NCI-H524 (cell line): ENCODE measurements at places on chromosomes 5 and 9.

- no peak for DNase-seq
Observed at GRCh38 chr9:137417161-137418021, 5.6 kb downstream of the EXD3 start.

DNA sequence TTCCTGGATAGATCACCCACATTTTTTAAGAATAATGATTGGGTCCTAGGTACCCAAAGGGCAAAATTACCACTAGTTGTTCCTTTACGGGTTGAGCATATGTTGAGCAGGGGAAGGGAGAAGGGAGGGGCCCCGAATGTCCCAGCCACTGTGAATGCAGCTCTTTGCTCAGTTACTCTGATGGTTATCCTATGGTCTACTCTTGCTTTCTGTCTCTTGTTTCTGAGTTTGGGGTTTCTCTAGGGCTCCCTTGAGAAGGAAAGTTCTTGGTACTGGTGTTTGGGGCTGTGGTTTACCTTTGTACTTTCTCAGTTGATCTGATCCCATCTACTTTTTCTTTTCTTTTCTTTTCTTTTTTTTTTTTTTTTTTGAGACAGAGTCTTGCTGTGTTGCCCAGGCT is 55.6 kb downstream of the ALG2 start:
- DNase-seq = no peak

GRCh38 chr5:141734501-141735229 is 52.6 kb upstream of the ARAP3 start:
- peak; percentile 96 for DNase-seq

DNA sequence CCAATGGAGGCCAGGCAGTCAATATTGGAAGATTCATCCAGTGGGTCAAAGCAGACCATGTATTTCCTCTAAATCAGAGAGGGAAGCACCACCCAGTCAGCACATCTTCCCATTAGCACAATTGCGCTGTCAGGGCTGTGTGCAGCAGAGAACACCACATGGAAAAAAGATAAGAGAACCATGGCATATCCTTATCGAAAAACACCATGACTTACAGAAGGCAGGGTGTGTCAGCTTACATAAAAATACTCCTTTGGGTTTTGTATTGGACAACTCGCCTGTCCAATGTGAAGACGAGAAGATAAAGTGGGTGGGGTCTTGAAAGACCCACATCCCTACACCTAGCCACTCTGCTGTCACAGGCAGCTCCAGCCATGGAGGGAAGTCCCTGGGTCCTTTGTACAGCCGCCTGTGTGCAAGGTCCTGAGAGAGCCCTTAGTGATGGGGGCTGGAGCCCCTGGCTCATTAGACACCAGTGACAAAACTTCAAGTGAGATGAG is 71.9 kb upstream of the SPATA31E1 start:
- DNase-seq = no peak

GRCh38 chr9:127977009-127977883 is 3.5 kb downstream of the EEIG1 start:
- no peak for DNase-seq

DNA sequence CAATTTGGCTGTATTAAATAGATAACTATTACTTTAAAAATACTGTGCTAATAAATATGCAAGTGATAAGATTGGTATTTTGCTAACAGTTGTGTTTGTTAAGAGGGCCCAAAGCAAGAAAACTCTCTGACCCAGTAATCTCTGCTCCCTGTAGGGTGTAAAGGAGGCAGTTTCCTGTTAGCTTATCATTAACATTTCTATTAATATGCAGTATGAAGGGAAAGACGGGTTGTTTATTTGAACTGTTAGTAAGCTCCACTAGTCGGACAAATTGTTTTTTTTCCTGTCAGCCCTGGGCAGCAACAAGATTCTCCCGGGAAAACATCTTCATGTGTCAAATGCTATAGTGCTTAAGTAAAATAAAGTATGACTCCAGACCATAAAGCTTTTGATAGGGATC is 35.6 kb downstream of the ERP44 start:
- DNase-seq = no peak

GRCh38 chr5:102049517-102049916 is 246.6 kb downstream of the SLCO4C1 start:
- DNase-seq = peak; percentile 34

DNA sequence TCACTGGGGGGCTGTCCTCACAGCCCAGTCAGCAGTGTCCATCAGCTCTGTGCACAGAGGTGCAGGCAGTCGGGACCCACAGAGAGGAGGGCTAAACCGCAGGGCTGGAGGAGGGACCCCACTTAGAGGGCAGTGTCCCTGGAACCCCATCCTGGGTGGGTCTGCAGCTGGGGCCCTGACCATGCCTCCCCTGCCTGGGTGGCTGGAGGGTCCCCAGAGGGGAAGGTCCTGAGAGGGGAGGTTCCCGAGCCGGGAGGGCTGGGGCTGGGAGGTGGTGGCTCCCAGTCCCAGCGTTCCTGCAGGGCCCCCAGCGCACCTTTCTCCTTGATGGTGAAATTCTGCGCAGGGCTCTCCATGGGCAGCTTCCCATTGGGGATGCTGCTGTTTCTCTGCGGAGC is 32.7 kb downstream of the EXOC3 start:
- DNase-seq = no peak

DNA sequence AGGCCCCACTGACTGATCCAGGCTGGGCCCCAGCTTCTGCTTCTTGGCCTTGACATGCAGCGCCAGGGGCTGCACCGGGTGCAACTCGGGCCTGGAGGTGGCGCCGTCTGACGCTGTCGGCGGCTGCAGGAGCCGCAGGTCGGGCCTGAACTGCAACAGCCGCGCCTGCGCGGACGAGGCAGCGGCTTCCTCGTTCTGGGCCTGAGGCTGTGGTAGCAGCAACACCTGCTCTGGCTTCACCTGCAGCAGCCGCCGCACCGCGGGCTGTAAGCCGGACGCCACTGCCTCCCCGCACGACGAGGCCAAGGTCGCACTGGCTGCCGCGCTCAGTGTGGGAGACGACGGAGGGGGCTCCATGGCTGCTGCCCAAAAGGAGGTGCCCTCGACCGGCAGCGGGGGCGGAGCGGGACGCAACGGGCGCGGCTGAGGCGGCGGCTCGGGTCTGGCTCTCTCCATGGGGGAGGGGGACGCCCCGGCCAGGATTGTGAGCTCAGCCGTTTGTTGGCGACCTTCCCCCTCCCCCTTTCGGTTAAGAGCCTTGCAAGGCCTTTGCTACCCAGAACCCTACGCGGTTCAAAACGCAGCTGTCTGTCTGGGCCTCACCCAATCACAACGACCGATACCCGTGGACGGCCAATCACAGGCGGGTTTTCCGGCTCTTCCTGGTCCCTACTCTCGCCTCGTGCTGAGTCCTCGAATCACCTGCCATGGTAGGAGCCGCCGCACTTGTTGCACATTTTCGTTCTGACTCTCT is 438 bp downstream of the SOX30 start:
- no peak for DNase-seq

DNA sequence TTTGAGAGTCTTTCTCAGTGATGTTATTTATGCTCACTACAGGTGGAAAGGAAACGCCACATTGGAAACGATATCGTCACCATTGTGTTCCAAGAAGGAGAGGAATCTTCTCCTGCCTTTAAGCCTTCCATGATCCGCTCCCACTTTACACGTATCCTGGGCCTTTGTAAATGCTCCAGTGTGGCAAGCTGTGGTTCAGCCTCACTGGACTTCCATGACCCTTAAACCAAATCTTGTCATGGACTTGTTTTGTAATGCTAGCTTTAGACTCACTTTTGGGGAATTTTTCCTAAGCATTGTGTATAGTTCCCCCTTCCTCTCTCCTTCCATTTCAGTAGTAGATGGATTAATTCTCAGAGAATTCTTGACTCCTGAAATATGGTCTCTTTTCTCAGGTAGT is 60.9 kb upstream of the SLC2A8 start:
- no peak for DNase-seq

DNA sequence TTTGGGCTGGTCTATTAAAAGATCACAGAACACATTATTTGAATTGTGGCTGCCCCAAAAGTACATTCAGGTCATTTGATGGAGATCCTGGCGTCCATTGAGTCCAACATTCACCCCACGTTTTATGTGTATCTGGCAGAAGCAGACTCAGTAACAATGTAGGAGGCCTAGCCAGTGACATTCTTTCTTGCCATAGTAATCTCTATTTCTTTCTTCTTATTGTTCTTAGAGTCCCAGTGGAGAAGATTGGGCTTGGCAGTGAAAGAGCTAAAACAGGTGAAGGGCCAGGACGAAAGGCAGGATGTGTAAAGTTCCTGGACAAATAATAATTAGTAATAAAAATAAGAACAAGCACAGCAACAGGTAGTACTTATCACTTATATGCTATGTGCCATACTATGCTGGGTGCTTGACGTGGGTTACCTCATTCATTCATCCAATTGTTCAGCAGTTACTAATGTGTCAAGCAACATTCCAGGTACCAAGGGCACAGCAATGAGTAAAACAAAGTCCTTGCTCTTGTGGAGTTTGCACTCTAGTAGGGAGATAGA is 12.6 kb upstream of the ANKH start:
- no peak for DNase-seq

DNA sequence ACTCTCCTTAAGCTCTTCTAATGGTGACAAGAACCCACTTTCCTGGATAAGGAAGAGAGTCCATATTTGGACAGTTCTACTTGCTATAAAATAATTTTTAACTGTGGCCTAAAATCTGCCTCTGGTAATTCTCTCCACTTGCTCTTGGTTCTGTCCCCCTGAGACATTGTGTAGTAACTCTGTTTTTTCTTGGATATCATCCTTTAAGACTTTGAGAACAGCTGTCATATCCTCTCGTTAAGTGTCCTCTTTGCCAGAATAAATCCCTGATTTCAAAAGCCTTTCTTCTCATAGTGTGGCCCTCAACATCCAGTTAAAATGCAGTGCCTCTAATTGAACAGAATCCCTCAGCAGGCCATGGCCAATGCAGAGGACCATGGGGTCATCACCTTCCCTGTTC is 101.5 kb downstream of the ARHGEF28 start:
- peak; percentile 27 for DNase-seq

DNA sequence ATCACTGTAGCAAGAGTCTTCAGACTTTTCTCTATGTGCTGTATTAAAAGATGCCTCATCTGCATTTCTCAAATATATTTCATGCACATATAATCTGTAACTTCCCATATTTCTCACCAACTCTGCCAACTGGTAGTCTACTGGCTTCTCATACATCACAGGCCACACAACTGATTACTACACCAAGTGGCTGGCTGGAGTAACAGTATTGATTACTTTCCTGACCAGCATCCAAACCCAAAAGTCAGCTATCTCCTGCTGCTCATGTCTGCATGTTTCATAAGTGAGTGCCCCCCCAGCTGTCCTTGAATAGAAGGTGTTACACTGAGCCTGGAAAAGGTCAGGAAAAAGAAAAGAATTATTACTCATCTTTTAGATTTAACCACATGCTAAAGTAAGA is 17.4 kb downstream of the ERCC8 start:
- no peak for DNase-seq
